ENCODE measurements at places on chromosomes 12 and 14.

GRCh38 chr12:16300122-16300521, 22.6 kb upstream of the SLC15A5 start:
- peak; percentile 25 for DNase-seq

- no peak for DNase-seq
Observed at GRCh38 chr14:72301352-72301751, 369.1 kb downstream of the RGS6 start.

GRCh38 chr14:64598404-64598803, 48.6 kb downstream of the PPP1R36 start:
- no peak for DNase-seq

GRCh38 chr12:89672589-89672979, 36.1 kb downstream of the ATP2B1 start:
- DNase-seq: no peak

GRCh38 chr12:122951406-122951805, 14.9 kb downstream of the ABCB9 start:
- DNase-seq: peak; percentile 70

DNA sequence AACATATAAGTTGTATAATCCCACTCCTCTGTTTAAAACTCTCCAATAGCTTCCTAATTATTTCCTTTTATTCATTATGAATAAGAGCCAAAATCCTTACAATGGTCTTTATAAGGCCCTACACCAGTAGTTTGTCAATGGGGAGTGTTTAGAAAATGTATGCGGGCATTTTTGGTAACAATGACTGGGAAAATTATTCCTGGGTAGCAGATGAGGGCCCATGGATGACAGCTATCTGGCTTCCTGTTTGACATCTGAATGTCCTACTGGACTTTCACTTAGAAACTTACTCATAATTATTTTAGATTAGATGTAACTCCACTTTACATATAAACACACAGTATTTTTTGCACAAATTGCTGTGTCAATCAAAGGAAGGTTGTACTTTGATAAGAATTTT, 101.2 kb downstream of the PAPLN start:
- no peak for DNase-seq

DNA sequence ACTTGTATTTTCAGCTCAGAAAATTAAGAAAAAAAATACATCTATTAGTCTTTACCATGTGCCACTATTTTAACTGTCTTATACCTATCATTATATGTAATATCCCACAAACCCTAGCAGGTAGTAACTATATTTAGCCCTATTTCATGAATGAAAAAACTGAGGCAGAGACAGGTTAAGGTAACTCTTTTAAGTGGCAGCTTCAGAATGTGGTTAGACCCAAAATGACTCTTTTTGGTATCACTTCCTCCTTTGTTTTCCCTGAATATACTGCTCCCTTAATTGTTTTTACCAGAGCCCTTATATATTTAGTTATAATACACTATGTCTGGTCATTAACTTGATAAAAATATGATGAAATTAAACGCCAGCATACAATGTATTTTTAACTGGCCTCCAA, 235.6 kb upstream of the RPL10L start:
- no peak for DNase-seq

GRCh38 chr12:121697093-121697698, 15.4 kb upstream of the TMEM120B start:
- peak; percentile 51 for DNase-seq

DNA sequence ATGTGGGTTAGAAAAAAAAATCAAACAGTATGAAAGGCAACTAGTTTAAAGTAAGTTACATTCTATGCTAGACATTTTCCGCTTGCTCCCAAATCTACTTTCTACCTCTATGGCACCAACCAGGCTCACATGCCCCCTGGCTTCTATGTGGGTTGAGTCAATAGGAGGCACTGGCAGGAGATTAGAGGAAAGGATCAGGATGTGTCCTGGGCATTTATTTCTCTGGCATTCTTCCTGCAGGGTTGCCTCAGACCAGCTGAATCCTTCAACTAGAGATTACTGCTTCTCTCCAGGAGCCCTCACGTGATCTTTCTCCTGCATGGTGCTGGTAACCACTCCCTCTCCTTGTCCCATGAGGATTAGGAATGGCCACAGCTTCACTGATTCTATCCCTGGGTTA, 14.9 kb upstream of the CCDC60 start:
- no peak for DNase-seq

DNA sequence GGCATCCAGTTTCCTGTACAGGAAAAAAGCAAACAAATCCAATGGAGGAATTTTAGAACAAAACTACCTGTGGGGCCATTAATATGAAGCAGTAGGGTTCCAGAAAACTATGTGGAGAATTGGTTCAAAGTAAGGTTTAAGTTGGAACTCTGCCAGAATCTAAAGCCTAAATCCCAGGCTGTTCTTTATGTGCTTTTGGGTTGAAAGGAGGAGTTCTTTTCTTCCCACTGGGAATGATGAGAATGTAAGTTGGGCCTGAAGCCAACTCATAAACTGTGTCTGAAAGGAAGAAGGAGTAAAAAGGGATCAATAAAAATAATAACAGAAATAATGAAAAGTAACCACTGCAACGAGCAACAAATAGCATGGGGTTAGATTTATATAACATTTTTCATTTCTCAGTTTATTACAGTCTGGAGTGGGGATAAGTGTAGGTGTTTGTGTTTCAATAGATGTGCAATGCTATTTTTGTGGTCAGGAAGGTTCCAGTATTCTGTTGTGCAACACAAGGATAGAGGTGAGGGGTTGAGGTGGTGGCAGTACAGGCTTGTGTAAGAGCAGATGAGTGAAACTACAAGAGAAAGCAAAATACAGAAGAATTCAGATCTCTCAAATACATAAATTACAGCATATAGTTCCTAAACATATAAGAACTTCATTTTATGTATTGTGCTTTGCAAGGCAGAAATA, 373.6 kb downstream of the EMP1 start:
- no peak for DNase-seq

GRCh38 chr12:113935459-113935858, 30.7 kb downstream of the RBM19 start:
- DNase-seq: no peak

- no peak for DNase-seq
Observed at GRCh38 chr12:66045506-66045905, 85.0 kb downstream of the LLPH start.

GRCh38 chr14:59707778-59708561, 131.4 kb upstream of the CCDC175 start:
- no peak for DNase-seq

- DNase-seq: no peak
Observed at GRCh38 chr14:22438742-22439141, 150.3 kb downstream of the DAD1 start.

DNA sequence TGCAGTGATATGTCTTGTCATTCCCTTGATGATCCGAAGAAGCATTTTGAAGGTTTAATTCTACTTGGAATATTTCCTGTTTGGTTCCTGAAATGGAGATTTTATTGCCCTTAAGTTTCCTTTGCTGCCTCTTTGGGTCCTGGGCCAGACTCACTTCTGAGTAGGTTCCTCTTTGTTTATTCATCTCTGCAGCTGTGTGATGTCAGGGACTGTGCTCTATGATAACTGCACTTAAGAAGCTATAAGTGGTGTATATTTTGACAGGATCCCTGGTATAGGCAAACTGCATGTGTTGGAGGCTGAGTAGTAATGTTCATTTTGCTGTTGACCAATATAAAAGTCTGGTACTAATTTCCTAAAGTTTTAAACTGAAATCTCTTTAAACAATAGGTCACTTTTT, at the start of gene KLRC4:
TSS of gene KLRC4 (minus strand) at position 366 of the 400 bp plus-strand sequence. CDS start at position 184, 182 bp downstream.
- no peak for DNase-seq

DNA sequence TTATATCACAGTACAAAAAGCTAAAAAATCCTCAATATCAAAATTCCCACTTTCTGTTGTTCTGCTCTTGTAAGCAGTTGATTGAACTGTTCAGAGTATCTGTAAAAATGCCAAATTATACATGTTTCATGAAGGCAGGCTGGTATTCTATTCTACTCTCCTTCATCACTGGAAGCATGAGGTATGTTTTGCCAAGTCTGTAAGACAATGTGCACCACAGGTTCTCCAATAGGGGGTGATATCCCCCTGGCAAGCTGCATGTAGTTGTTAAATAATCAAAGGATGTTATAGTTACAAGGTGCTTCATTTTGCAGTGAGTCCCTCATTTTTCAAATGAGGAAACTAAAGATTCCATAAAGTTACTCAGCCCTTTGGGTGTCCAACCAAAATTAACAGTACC, 15.1 kb upstream of the NEK9 start:
- peak; percentile 48 for DNase-seq

GRCh38 chr12:49121047-49121696, 10.0 kb downstream of the TUBA1B start:
- DNase-seq: peak; percentile 78

DNA sequence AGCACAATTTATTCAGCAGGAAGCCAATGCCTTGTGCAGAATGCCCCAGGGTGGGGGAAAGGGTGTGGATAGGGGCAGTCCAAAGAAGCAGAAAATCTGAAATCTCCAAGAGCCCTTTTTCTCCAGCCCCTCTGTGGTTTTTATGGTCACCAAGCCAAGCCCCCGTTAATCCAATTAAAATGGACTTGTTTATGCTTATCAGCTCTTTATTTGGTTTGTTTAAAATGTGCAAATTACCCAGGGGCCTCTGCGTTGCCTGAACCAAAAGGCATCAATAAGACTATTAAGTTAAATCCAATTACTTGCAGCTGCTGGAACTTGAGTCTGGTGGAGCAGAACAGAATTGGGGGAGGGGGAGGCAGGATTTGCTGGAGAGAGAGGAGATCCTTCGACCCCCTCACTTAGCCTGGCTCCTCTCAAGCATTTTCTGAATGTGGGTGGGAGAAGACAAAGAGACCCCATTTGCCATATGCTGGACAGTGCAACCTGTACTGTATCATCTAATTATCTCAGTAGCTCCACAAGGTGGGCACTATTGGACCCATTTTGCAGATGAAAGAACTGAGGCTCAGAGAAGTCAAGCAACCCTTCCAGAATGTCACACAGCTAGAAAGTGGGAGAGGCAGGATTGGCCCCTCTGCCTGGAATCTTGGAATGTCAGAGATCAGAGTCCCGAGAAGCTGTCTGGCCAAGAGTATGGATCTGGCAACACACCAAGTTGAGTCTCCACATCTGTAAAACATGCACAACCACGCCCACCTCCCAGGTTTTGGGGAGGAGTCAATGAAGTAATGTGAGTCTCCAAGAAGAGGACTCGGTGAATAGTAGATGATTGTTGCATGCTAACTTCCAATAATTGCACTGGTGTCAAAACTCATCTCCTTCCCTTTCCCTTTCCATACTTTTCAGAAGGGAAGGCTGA, 66.9 kb downstream of the CMKLR1 start:
- DNase-seq: no peak

- peak; percentile 91 for DNase-seq
Observed at GRCh38 chr12:12736759-12737676, 19.9 kb downstream of the CDKN1B start.

GRCh38 chr12:19012965-19013364, 116.6 kb upstream of the PLEKHA5 start:
- no peak for DNase-seq

Measured in EH (cell line).